IMR-90 (cell line): ENCODE measurements at places on chromosomes 4 and X.

- DNase-seq = peak; percentile 89
These were observed 46.1 kb downstream of the HTRA3 start for GRCh38 chr4:8315435-8316250.

- DNase-seq = no peak
These were observed 2.7 kb downstream of the HAND2 start for GRCh38 chr4:173527103-173527891.

DNA sequence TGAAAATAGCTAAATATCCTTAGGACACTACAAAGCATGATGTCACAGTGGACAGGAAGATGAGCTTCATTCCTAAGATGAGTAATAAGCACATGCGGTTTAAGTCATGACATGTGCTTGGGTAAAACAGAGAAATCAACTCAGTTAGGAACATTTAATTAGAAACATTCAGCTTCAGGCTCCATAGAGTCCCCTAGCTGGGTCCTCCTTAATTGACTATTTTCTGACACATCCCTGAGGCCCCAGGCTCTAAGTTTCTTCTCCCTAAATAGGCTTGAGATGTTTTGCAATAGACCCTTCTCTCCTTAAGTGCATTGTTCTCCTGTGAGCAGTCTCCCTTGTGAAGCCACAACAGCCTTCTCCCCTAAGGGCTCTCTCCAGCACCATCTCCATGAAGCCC is 70.4 kb upstream of the ANXA3 start:
- peak; percentile 84 for DNase-seq

DNA sequence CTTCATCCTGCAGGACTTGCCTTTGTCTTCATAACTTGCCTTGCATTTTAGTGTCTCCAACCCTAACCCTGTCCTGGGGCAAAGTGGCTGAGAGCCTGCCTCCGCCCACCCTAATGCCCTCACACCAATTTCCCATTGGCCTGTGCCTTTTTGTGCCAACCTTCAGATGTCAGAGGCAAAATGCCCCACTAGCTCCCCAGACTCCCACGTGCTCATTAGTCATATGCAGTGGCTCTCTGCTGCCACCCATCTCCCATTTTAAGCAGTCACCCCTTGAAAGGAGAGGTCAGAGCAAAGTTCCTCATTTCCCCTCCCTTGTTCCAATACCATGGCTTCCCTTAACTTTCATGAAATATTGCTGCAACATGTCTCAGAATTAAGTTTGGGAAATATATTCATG is 74.8 kb upstream of the PASD1 start:
- DNase-seq = no peak

DNA sequence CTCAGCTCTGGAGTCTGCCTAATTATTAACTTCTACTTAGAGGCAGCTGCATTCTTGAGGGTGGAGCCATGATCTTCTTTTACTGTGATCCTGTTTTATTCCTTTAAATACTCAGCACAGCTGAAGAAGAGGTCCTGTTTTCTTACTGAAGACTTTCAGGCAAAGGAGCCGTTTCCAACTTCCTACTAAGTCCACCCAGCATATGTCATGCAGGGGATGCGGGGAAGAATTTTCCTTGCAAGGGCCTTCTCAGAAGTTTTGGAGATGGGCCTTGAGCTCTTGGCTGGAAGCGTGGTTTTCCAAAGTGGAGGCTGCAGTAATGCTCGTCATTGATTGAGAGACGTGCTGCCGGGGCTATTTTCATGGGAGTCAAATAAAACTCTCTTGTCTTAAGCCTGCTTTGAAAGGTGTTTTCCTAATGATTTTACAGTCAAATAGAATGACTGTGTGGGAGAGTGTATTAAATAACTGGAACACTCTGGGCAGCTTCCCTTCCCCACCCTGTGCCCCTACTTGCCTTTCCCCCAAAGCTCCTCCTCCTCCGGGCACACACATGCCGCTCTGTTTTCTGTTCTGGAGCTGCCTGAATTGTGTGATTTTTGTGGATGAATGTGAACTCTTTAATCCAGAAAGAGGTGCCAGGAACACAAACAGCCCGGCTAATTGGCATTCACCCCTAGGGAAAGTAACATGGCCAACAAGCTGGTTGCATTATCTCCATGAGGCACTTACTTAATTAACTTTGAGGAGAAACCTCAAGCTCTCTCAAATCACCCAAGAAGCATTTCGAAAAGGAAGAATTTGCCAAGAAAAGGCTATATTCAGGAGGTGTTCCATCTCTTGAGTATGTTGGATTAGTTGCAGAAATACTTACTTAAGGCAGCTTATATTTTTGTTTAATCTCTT is 28.1 kb downstream of the FGF2 start:
- DNase-seq = no peak

- no peak for DNase-seq
These were observed 33.0 kb downstream of the MTHFD2L start for GRCh38 chr4:74190919-74191397.

- peak; percentile 96 for DNase-seq
These were observed 41.2 kb downstream of the SH3RF1 start for GRCh38 chr4:169229571-169230028.

GRCh38 chr4:4254199-4254598 is 6.2 kb upstream of the TMEM128 start:
- DNase-seq = no peak

DNA sequence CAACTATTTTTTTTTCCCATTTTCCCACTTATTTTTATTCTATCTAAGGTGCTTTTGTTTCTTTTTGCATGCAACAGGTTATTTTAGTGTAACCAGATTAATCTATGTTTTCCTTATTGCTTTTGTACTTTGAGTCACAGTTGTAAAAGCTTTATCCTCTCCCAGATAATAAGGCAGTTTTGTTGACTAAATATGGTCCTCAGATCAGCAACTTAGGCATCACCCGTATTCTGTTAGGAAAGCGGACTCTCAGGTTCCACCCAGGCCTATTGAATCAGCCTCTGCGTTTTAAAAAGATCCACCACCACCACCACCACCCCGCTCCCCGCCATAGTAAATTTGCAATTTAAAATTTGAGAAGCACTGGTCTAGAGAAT is 58.6 kb upstream of the USP9X start:
- DNase-seq = no peak
